ENCODE measurements at places on chromosomes 5 and 9.

- no peak for DNase-seq
Measured at GRCh38 chr5:142872795-142873194, 102.6 kb downstream of the ARHGAP26 start.

- DNase-seq: no peak
Measured at GRCh38 chr9:10007356-10007755, 605.4 kb downstream of the PTPRD start.

DNA sequence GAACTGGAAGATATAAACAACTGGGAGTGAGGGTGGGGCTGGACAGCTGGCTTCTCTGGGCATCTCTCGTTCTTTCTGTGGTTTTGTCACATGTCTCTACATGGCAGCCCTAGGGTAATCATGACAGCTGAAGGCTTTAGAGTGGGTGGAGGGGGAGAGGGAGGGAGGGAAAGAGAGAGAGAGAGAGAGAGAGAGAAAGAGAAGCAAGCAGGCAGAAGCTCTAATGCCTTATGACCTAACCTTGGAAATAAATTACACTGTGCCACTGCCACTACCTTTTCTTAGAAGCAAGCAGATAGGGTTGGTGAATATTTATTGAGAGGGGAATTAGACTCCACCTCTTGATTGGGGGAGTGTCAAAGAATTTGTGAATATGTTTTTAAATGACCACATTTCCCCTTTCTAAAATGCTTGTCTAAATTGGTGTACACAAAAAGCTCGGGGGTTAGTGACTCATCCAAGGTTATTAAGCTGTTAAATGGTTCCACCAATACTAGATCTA is 2.6 kb upstream of the DAPK1 start:
- no peak for DNase-seq

DNA sequence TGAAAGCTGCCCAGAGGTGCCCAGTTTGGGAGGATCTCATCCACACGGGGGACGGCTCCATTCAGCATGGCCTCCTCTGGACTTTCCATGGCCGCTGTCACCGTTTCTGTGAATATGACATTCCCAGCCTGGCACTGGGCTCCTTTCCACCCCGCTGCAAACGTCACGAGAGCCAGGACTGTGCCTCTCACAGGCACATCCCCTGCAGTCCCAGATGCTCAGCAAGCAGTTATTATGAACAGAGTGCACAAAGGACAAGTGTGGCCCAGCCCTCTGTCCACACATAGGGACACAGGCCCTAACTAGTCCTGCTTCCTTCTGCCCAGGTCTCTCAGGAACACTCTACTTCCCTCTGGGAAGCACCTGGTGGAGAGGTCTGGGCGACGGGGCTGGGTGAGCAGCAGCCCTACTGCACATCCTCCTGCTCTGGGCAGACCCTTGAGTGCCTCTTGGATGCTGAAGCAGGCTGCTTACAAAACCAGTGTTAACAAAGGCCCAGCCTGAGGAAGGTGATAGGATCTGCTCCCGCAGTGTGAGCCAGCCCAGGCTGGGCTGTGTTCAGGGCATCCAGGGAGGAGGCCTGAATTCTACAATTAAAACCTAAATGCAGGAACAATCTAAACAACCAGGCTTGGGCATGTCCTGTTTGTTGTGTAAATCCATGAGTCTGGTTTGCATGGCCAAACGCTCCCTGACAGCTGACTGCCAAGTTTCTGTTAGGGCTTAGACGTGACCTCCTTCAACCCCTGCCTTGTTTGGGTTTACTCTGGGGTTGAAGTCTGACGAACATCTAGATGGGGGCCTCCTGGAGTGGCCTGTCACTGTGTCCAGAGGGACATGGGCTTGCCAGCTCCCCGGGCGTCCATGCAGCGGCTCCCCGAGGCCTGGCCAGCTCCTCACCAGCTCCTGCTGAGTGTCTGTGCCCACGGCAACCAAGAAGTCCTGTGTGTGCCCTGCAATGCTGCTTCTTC is 269.8 kb downstream of the GADD45G start:
- no peak for DNase-seq

- no peak for DNase-seq
Measured at GRCh38 chr5:38370358-38371100, 112.2 kb downstream of the EGFLAM start.

- no peak for DNase-seq
Measured at GRCh38 chr5:172645271-172646055, 4.4 kb downstream of the NEURL1B start.

- DNase-seq: no peak
Measured at GRCh38 chr9:126721564-126721981, 83.3 kb upstream of the ZBTB43 start.

DNA sequence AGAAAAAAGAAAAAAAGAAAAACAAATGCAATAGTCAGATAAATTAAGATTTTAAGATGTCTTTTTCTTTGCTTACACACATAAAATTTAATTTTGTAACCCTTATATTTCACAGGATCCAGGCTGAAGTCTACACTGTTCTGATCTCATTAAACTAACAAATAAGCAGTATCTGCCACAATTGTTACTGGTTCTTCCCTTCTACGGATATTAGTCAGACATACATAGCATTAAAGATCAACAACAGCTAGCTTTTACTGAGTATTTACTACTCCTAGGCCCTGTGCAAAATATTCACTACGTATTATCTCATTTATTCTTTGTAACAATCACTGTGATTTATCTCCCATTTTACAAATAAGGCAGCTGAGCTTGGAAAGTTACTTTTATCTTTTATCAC is 34.9 kb downstream of the GNAQ start:
- DNase-seq: no peak

GRCh38 chr5:14218480-14218879 is 75.3 kb downstream of the TRIO start:
- no peak for DNase-seq

DNA sequence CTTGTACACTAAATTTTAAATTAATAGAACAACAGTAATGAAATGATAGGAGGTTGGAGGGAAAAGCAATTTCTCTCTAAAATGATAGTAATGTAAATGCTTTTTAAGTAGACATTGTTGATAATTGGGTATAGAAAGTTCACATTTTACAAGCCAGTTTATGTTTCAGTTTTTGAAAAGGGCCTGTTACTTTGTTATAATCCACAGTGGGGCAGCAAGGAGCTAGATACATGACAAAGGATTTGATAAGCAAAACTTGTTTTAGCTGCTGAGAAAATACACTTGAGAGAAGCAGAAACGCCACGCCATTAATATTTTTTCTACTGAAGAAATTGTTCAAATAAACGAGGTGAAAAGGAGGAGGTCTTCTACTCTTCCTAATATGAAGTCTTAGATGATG is 30.2 kb downstream of the SREK1 start:
- no peak for DNase-seq

- DNase-seq: no peak
Measured at GRCh38 chr9:131611586-131612315, 66.4 kb downstream of the PRRT1B start.

DNA sequence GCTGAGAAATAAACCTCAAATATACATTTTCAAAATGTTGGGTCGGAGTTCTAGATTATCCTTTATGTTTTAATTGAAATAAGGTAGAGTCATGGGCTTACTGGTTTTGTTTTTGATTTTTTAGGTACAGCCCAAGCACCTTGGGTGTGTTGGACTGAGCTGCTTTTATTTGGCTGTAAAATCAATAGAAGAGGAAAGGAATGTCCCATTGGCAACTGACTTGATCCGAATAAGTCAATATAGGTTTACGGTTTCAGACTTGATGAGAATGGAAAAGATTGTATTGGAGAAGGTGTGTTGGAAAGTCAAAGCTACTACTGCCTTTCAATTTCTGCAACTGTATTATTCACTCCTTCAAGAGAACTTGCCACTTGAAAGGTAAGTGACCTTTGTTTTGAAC is 3.6 kb downstream of the CCNG1 start:
- no peak for DNase-seq

DNA sequence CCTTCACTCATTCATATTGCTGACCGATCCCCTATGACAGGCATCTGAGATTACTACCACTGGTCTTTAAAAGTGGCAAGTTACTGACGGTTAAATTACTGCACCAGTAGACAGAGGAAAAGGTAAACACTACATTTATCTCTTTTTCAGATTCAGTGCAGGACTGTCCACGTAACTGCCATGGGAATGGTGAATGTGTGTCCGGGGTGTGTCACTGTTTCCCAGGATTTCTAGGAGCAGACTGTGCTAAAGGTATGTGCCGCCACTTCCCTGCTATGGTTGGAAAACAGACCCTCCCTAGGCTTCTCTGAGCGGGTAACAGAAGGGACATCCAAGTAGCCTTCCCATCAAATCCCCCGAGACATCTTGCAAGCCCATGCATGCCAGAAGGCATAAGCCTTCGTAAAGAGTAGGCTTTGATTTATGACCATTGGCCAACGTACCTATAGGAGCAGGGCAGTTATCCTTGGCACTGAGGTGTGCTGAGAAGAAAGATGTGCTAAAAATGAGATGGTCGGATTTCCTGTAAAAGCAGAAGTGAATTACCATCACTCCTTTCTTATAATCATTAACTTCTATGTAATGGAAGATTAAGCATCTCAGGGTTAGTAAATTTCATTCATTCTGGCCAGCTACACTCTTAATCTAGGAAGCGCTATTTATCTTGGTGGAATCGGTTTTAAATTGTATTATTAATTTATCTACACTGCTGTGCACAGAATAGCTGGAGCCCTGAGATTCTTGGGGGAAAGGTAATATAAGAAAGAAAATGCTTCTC is 193.4 kb upstream of the WWC1 start:
- no peak for DNase-seq

DNA sequence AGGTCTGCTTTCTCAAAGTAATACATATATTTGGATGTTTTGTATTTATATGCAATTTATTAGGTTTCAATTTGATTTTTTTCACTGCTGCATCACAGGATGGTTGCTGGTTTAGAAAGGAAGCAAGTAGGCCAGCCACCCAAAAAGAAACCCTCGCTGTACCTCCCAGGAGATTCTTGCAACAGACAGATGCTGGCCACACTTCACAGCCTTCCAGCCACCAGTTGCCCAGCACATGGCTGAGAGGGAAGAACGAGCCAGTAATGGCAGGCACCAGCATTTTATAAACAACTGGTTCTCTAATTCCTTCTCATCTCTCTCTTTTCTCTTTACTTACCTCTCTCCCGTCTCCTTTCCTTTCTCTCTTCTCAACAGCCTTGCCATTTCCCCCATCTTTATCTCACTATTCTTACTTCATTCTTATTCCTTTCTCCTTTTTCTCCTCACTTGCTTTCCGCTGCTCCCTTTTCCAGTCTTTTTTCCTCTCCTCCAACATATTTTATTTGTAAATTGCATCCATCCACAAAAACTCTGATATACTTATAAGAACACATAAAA is 38.9 kb downstream of the EFNA5 start:
- no peak for DNase-seq

DNA sequence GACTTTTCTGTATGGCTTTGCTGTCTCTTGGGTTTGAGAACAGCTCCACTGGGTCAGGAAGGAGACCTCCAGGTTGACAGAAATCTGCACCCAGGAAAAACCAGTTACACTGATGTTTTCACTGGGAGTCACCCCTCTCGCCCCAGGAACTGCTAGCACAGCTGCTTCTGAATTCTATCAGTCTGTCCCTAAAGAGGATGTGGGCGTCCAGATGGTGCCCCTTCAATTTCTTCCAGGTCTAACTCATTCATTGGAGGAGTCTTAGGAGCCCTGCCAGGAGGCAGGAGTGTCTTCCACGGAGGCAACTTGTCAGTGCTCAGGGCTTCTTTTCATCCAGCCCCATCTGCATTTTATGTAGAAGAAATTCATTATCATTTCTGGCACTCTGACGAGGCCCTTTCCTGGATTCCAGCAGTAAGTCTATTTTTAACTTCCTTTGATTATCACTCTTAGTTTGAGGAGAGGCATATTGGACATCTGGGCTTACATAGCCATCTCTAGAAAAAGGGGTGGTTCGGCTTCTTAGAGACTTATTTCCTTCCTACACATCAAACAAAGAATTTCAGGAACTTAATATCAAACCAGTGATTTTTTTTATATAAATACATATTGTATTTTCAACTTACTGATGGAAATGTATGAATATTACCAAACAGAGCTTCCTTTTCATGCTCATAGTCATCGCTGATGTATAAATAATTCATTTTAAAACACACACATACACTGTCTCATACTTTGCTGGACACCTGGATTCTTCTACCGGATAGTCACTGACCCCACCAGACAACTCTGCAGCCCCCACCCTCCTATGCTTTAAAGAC is 148.8 kb downstream of the IRX2 start:
- no peak for DNase-seq

GRCh38 chr5:36177154-36177553 is 25.2 kb downstream of the SKP2 start:
- DNase-seq: no peak

DNA sequence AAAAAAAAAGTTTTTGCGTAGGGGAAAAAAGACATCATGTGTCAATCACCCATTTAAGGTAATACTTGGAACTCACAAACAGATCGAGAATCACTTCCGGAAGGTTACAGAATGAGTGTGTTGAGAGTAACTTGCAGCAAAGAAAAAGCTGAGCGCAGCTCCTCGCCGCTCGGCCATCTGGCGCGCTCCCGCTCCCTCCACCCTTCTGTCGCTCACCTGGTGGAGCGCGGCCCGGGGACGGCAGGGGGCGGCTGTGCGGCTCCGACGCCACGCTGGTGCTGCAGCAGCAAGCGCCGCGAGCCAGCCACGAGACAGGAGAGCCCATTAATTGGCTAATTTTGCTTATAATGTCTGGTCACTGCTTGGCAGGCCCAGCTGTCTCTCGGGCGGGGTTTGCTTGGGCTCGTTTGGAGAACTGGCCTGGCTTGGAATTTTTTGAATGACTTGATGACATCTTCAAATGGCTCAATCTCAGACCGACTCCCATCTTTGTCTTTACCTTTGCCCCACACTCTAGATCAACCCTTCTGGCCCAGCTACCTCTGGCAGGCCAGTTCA is 601.8 kb downstream of the CCDC171 start:
- DNase-seq: no peak

GRCh38 chr9:70438341-70438928 is 24.0 kb upstream of the KLF9 start:
- no peak for DNase-seq

- DNase-seq: no peak
Measured at GRCh38 chr5:27315363-27316270, 277.2 kb upstream of the CDH9 start.

GRCh38 chr5:143142596-143143435 is 260.7 kb downstream of the NR3C1 start:
- DNase-seq: no peak

- DNase-seq: no peak
Measured at GRCh38 chr9:114958021-114958843, 27.8 kb upstream of the TNFSF8 start.

- no peak for DNase-seq
Measured at GRCh38 chr9:132957805-132958204, 13.4 kb upstream of the TSC1 start.
